Activated effector memory CD4-positive, alpha-beta T cell treated with anti-CD3 and anti-CD28 coated beads, Interleukin-2, amount 50 U/mL, for 16 hours (primary cell): ENCODE measurements at places on chromosomes 5 and 9.
A peak's percentile ranks its signal among the peaks of the same experiment; 100 is the strongest.

GRCh38 chr5:136192015-136192525, 892 bp downstream of the SMIM32 start:
- peak; percentile 41 for DNase-seq

DNA sequence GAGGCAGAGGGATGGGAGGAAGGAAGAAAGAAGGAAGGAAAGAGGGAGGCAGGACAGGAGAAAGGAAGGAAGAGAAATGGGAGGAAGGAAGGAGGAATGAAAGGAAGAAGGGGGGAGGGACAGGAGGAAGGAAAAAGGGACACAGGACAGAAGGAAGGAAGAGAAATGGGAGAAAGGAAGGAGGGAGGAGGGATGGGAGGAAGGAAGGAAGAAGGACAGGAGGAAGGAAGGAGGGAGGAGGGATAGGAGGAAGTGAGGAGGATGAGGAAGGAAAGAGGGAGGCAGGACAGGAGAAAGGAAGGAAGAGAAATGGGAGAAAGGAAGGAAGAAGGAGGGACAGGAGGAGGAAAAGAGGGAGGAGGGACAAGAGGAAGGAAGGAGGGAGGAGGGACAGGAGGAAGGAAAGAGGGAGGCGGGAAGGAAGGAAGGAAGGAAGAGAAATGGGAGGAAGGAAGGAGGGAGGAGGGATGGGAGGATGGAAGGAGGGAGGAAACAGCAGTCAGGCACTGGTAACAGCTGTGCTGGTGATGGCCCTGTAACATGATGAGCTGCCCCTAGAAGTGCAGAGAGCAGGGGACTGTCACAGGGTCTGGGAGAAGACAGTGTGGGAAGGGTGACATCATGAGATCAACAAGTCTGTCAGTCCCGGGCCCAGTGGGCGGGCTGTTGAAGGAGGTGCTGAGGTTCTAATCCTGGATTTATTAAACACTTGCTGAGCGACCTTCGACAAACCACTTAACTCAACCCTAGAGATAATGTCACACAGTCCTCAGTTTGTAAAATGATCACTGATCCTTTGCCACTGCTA, 10.7 kb upstream of the IRX1 start:
- no peak for DNase-seq

DNA sequence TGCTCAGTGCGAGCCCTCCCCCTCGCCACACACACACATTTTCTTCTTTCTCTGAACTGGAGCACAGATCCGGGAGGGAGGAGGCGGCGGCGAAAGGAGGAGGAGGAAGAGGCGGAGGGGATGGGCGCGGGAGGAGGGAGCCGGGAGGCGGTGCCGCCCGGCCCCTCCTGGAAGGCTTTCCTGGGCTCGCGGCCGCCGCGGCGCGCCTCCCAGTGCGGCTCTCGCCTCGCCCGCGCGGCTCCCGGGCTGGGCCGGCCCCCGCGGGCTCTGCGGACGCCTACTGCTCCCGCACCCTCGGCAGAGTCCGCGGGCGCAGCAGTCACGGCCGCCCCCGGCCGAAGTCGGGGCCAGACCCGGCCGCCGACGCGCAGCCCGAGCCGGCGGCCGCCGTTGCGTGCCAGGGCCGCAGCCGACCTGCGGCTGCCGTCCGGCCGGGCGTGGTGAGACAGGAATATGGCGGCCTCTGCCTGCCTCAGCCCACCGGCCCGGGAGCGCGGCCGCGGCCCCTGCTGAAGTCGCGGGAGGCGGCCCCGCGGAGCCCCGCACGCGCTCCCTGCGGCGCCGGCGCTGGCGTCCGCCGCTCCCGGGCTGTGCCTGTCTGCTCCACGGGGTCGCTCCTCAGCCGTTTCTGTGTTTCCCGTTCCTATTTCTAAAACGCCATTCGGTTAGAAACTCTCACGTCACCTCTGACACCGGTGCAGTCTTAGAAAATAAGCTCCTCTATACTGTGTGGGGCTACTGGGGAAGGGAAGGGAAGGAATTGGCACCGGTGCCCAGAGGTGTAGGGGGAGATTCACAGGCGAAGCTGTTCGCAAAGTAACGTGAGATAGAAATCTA, 500 bp upstream of the GNAQ start:
- DNase-seq = peak; percentile 90

DNA sequence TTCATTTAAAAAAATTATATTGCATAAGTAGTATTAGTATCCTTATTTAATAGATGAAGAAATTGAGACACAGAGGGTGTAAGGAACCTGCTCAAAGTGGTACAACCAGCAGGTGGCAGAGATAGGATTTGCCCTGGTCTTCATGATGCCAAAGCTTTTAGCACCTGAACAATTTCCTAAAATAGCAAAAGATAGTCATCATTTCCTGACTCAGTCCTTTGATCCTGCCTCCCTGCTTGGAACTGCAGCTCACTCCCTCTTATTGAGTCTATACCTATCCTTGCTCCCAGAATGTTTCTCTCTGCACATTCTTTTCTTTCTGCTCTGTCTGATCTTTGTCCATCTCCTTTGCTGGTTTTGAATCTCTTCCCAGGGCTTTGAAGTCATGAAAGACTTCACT, 155.8 kb downstream of the FRMD3 start:
- no peak for DNase-seq

DNA sequence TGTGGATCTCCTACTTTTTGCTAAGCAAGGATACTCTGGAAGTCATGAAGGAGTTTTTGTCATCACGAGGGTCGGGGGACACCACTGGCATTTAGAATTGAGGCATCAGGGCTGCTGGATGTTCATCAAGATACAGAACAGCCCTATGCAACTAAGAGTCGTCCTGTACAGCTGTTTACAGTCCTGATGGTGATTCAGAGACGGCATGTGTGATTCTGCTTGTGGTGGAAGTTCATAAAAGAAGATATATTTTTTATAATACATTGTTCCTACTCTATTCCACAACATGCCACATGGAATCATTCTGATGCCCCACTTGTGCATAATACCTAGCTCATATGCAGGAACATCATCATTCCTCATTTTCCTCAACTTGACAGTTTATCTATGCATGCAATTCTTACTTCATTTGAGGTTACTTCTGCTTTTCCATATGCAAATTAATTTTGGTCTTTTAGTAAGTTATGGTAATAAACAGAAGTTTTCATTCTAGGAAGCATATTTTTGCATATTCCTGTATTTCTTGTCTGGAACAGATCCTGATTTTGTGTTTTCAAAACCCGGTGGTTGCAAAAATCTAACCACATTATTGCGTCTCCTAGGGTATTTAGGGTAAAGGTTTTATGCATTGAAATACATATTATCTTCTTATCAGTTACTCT, 155.2 kb downstream of the ARHGEF28 start:
- DNase-seq = no peak

DNA sequence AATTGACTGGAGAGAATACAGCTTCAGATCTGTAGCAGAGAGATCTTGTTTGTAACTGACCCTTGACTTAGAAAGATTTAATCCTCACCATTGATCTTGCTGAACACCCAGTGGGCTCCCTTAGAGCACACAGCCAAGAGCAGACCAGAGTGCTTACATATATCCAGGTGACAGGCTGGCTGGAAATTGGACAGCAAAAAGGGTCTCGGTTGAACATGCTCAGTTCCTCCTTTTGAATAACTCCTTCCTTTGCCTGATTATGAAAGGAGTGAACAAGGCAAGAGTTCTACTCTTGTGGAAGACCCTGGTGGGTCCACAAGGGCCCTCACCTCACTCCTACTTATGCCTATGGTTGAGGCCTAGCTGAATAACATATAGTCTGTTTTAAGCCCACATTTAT, 134.2 kb upstream of the LHFPL2 start:
- no peak for DNase-seq

- no peak for DNase-seq
Measured at GRCh38 chr9:93286252-93287188, 102.6 kb downstream of the WNK2 start.

GRCh38 chr9:95626885-95627558, 110.3 kb upstream of the PTCH1 start:
- DNase-seq = peak; percentile 65

- DNase-seq = no peak
Measured at GRCh38 chr5:32083981-32084430, 90.1 kb downstream of the GOLPH3 start.

DNA sequence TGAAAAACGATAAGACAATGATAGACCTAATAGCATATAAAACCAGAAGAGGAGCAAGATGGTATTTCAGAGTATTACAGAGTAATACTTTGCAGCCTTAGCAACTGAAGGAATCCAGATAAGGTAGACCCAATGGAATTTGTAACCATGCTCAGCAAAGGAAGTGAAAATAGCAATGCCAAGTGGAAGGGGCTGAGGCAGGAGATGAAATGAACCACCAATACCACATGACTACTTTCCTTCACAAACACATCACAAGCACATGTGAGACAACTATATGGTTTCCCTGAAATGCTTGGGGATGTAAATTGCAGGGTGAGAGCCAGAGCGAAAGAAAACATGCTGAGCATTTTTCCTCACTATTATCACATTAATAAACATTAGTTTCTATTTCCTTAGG, 79.8 kb upstream of the MELK start:
- DNase-seq = no peak

DNA sequence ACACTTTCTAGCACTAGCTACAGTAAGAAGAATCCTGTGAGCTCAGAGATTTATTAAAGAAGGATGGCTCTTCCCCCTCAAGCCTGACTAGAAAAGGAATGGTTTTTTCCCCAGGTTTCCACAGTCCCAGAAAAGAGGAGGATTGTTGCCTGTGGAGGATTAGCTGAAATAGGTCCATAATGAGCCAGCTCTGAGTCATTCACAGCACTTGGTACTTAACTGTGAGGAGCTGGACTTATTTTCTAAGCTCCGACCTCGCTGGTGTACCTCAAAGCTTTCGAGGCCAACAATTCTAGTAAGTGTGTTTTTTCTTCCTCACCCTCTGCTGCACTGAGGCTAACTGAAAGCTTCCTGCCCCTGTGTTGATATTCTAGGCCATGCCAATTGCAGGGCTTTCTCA, 222.5 kb upstream of the IL12B start:
- DNase-seq = no peak

GRCh38 chr5:126355940-126356339, 67.3 kb upstream of the GRAMD2B start:
- no peak for DNase-seq

- DNase-seq = no peak
Measured at GRCh38 chr9:20684875-20685696, 1.0 kb downstream of the FOCAD start.

- DNase-seq = no peak
Measured at GRCh38 chr5:107776922-107777740, 106.4 kb upstream of the EFNA5 start.

- peak; percentile 75 for DNase-seq
Measured at GRCh38 chr5:133612249-133612860, at the start of gene FSTL4. FSTL4 (minus strand) TSS chr5:133612541.

- DNase-seq = peak; percentile 41
Measured at GRCh38 chr9:121302341-121302740, 34.4 kb downstream of the GSN start.

- no peak for DNase-seq
Measured at GRCh38 chr5:176818391-176819098, 8.2 kb downstream of the UNC5A start.

- DNase-seq = peak; percentile 69
Measured at GRCh38 chr5:159310511-159310910, 19.8 kb downstream of the IL12B start.

DNA sequence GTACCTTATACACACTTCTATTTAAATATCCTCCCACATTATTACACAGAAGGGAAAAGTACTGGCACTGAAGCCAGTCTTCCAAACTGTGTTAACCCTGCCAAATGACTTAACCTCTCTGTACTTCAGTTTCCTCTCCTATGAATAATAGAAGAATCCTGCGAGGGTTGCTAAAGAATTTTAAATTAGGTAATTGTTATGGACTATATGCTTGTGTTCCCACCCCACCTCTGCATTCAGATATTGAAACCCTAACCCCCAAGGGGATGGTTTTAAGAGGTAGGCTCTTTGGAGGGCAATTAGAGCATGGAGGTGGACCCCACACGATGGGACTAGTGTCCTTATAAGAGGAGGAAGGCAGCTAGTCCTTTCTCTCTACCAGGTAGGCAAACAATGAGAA, 72.7 kb downstream of the TTLL11 start:
- DNase-seq = no peak

DNA sequence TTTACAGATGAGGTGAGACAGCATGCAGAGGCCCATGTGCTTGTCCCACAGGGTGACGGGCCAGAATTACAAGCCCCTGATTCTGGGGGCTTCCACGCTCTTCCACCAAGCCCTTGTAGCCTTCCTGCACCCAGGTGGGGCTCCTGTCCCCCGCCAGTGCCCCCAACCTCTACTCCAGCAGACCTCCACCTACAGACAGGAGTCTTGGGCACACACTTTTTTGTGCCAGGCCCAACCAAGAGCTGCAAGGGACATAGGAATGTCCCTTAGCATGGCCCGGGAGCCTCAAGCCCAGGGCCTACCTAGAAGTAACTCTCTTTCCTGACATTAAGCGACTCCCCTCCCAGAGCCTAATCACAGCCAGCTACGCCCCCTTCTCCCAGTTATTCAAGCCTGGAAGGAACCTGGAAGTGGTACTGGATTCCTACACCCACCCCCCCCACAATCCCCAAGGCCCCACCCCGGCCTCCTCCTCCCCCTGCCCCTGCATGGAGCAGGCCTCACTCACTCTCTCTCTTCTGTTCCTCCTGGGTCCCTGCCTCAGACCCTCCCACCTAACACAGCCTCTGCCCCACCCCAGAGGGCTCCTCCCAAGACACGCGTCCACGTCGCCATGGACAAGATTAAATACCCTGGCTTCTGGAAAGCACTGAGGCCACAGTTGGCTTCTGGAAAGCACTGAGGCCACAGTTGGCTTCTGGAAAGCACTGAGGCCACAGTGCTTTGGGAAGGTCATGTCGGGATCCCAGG, 30.5 kb downstream of the ADAMTS2 start:
- DNase-seq = peak; percentile 28

DNA sequence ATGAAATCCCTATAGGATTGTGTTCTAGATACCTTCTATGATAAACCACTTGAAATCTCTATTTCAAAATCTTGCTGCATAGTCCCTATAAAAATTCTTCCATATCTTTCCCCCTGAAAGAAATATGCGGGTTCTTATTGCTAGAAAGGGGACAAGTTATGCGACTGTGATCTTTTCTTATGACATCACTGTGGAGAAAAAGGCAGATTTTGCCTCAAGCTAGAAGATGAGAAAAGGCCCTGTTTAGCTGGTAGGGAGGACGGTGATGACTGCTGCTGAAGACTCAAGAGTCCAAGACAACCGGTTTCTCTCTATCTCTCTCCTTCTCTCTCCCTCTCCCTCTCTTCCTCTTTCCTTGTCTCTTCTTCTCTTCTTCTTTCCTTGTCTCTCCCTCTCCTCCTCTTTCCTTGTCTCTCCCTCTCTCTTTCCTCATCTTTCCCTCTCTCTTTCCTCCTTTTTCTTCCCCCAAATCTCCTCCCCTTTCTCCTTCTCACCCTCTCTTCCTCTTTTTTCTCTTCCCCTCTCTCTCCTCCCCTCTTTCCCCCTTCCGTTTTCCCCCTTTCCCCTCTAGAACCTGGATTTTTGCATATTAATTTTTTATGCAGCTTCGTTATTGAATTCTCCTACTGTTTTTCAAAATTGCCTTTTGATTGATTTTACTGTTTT, 5.3 kb downstream of the OR2S2 start:
- no peak for DNase-seq

GRCh38 chr9:125043148-125043547, 100.2 kb downstream of the SCAI start:
- no peak for DNase-seq
